ENCODE measurements at places on chromosomes 4 and X.

DNA sequence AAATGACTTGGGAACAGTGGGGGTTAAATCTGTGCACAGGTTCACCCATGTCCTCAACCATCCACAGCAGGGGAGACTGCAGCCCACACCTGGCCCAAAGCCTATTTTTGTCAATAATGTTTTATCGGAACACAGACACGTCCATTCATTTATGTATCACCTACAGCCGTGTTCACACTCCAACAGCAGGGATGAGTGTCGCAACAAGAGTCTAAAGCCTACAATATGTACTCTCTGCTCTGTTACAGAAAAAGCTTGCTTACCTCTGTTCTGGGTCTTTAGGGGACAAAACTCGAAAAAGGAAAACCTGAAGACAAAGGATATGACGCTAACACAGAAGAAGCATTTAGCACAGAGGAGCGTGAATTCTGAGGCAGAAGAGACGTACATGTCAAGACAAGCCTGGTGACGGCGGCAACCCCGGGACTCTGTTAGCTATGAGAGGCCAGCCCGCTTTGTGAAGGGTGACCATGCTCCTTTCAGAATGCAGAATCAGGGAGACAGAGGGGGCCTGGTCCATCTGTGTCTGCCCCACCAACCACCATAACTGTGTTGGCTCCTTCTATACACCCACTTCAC, 45.5 kb downstream of the AFAP1 start:
- no peak for DNase-seq

- DNase-seq, result no peak
Measured at GRCh38 chr4:123816462-123816861, 419.9 kb downstream of the SPRY1 start.

- no peak for DNase-seq
Measured at GRCh38 chrX:69523314-69523713, 19.2 kb downstream of the NALF2 start.

GRCh38 chr4:75065909-75066308, 133.0 kb downstream of the PARM1 start:
- DNase-seq, result no peak

- no peak for DNase-seq
Measured at GRCh38 chrX:154661899-154662298, 8.5 kb upstream of the CTAG2 start.

- no peak for DNase-seq
Measured at GRCh38 chrX:1946974-1947373, 332.1 kb downstream of the ASMT start.

- no peak for DNase-seq
Measured at GRCh38 chr4:15242021-15242420, 185.8 kb upstream of the C1QTNF7 start.
